ENCODE measurements at places on chromosomes 5 and 9. TPM values are rescaled to one million over a fixed set of nuclear protein-coding genes. Genes with fewer than 3 reads are reported as not detected.
A peak's percentile ranks its signal among the peaks of the same experiment; 100 is the strongest.

The SIL1 gene
- 7.9 TPM for total RNA-seq

The GRXCR2 gene
- not detected for total RNA-seq

The SLC12A7 gene
- 58.3 TPM for total RNA-seq

The SLC36A3 gene
- total RNA-seq, result not detected

GRCh38 chr5:163661360-163661759 is 155.9 kb downstream of the MAT2B start:
- H3K36me3 ChIP-seq, result no peaks in the 10 kb centered on the region
- H3K4me1 ChIP-seq, result no peaks in the 10 kb centered on the region
- no peak overlapping the region for H3K27ac ChIP-seq
- no peak for DNase-seq
- H3K4me3 ChIP-seq, result no peak overlapping the region
- no peaks in the 10 kb centered on the region for H3K27me3 ChIP-seq

DNA sequence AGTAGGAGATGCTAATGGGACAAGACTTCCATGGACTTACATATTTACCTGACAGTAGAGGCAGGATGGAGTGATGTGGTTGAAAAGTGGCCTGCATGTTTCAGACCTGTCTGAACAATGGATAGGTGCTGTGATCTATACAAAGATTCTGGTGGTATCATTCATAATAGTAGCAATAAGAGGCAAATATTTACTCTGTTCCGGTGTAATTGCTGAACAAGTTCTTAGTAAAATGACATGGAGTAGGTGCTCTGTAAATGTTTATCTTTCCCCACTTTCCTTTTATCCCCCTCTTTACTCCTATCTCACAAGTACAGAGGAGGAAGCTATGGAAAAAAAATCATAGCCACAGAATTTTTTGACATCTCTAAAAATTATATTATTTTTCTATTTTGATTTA is 159.0 kb upstream of the SLC12A2 start:
- H3K27ac ChIP-seq, result no peak overlapping the region
- H3K4me3 ChIP-seq, result no peak overlapping the region

DNA sequence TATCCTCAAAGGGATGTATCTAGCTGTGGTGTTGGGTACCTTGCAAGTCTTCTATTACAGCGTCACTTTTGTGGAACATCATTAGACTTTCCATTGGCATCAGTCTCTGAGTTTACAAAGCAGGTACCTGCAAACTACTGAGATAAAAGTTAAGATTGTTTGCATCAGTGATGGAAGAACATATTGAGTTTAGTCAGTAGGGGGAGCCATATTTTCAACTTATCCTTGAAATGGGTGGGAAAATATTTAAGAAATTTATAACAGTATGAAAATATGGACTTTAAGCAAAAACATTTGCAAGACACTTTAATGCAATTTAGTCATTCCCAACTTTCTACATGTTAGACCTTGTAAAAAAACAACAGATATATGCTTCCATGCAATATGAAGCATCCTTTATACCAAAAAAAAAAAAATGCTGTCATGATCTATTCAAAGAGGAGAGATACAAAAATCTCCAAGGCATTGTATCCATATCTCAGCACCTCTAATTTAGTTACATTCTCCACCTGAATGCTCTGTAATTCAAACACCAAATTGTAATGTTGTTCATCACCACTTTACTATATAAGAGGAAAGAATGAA is 98.6 kb upstream of the ADAMTS19 start:
- no peaks in the 10 kb centered on the region for H3K27me3 ChIP-seq
- no peaks in the 10 kb centered on the region for H3K36me3 ChIP-seq
- no peaks in the 10 kb centered on the region for H3K4me1 ChIP-seq
- DNase-seq, result peak; percentile 53
- no peak overlapping the region for H3K27ac ChIP-seq

DNA sequence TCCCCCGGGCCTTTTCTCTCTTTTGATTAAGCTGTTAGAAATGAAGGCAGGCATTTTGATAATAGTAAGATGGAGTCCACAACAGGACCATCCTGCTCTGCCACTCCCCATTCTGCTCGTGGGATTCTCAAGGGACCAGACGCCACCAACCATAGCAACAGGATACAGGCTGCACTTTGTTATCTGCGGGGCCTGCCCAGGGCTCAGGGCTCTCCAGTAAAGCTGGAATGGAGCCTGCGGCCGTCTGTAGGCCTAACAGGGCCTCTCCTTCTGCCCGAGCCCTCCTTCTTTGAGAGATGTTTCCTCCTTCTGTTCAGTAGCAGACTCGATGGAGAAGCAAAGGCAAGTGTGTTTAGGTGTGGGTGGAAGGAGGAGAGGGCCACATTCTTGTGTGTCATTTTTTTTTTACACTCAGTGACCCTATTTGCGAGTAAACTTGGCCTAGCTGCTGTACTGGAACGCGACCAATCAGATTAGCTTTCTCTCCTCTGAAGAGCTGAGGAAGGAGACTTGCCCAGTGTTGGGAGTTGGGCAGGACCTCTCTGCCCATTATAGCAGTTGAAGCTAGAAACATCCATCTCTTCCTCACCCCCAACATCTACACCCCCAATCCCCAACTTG is 8.9 kb upstream of the EPB41L4B start:
- no peaks in the 10 kb centered on the region for H3K36me3 ChIP-seq
- no peak for DNase-seq
- peak overlapping the region; percentile 82 for H3K27ac ChIP-seq

Data from PC-3 (cell line).